Keratinocyte (primary cell): ENCODE measurements at places on chromosomes 16 and 17. TPM values are rescaled to one million over a fixed set of nuclear protein-coding genes. Genes with fewer than 3 reads are reported as not detected.
A peak's percentile ranks its signal among the peaks of the same experiment; 100 is the strongest.

The GP1BA gene
- polyA plus RNA-seq = not detected in 3 replicates

The ORC6 gene
- polyA plus RNA-seq = 9.3 to 21.9 TPM (median 16.6 TPM) in 3 replicates

The MYCBPAP gene
- 5.1 to 9.5 TPM (median 9.0 TPM) in 3 replicates for polyA plus RNA-seq

GRCh38 chr16:54336631-54337204, 50.1 kb upstream of the IRX3 start:
- H3K4me3 ChIP-seq = no peak overlapping the region
- H3K36me3 ChIP-seq = no peaks in the 10 kb centered on the region
- H3K4me1 ChIP-seq = peaks cover 3% of the 10 kb centered on the region
- no peak for DNase-seq

The TMEM238L gene
- 0.26 TPM in 1 of 3 replicates, not detected in the others for polyA plus RNA-seq

GRCh38 chr16:69479775-69480174, 55.4 kb downstream of the CYB5B start:
- H3K36me3 ChIP-seq = no peaks in the 10 kb centered on the region
- DNase-seq = peak; percentile 71
- H3K27me3 ChIP-seq = no peaks in the 10 kb centered on the region
- H3K27ac ChIP-seq = peak overlapping the region; percentile 74
- peaks cover 46% of the 10 kb centered on the region for H3K4me1 ChIP-seq

DNA sequence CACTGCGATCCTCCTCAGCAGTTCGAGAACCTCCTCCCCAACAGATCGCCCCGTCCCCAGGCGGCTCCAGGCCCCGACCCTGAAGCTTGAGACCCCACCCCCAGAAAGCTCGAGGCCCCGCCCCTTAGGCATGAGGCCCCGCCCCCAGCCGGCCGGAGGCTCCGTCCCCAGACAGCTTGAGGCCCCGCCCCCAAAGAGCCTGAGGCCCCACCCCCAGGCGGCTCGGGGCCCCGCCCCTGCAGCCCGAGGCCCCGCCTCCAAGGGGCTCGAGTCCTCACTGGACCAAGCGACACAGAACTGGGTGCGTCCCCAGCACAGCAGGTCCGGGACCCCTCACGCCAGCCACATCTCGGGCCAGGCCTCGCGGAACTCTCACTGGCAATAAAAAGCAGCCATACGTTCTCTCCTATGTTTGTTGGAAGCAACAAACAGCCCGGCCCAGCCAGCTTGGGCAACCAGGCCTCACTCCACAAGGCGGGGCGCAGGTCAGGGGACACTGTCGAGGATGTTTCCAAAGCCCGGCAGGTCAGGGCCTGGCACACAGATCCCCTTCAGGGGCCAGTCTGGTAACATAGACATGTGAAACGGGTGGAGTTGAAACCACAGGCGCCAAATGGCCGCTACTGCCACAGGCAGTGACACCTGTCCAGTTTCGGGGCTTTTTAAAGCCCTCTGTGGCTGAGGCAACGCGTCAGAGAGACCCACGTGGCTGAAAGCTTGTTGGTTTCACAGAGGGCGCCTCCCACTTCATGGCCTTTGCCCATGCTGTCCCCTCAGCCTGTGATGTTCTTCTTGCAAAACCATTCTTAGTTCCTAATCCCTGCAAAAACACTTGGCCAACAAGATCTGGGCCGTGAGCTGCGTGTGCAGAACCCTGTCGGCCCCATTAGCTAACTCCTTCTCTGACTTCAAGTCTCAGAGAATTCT, 224.2 kb downstream of the PARN start:
- no peak overlapping the region for H3K4me3 ChIP-seq
- DNase-seq = no peak
- H3K4me1 ChIP-seq = no peaks in the 10 kb centered on the region

The KRTAP4-4 gene
- polyA plus RNA-seq = not detected in 3 replicates

DNA sequence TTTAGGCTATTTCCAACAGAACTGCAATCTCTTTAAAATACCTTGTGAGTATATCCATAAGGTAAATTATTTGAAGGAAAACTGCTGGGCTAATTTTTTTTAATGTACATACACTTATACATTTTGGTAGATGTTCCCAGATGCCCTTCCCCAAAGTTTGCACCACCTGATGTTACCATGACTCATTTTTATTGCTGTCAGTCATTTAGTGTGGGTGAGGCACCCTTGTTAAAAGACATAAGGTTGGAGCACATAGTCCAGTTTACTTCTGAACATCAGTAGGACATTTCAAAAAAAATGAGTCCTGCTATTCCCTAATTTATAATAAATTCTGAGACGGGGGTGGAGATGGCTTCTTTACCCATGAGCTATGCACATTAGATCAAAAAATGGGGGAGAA, 138.6 kb downstream of the RBFOX1 start:
- no peak overlapping the region for H3K4me3 ChIP-seq
- H3K27me3 ChIP-seq = no peaks in the 10 kb centered on the region
- no peak for DNase-seq
- H3K27ac ChIP-seq = no peak overlapping the region
- no peaks in the 10 kb centered on the region for H3K4me1 ChIP-seq

The TPPP3 gene
- 0.37 to 0.96 TPM in 2 of 3 replicates, not detected in the other for polyA plus RNA-seq

- no peak for DNase-seq
- H3K27ac ChIP-seq = no peak overlapping the region
- no peaks in the 10 kb centered on the region for H3K36me3 ChIP-seq
- no peak overlapping the region for H3K4me3 ChIP-seq
These were observed 22.6 kb downstream of the LGALS3BP start for GRCh38 chr17:78957128-78957527.

GRCh38 chr17:72719578-72720493, 372.7 kb downstream of the SLC39A11 start:
- H3K4me1 ChIP-seq = peaks cover 30% of the 10 kb centered on the region
- H3K27ac ChIP-seq = no peak overlapping the region
- no peaks in the 10 kb centered on the region for H3K36me3 ChIP-seq

GRCh38 chr17:50611634-50612033, 23.0 kb upstream of the ABCC3 start:
- H3K27ac ChIP-seq = no peak overlapping the region
- DNase-seq = no peak
- H3K36me3 ChIP-seq = no peaks in the 10 kb centered on the region
- peaks cover 2% of the 10 kb centered on the region for H3K4me1 ChIP-seq
- peaks cover 18% of the 10 kb centered on the region for H3K27me3 ChIP-seq

DNA sequence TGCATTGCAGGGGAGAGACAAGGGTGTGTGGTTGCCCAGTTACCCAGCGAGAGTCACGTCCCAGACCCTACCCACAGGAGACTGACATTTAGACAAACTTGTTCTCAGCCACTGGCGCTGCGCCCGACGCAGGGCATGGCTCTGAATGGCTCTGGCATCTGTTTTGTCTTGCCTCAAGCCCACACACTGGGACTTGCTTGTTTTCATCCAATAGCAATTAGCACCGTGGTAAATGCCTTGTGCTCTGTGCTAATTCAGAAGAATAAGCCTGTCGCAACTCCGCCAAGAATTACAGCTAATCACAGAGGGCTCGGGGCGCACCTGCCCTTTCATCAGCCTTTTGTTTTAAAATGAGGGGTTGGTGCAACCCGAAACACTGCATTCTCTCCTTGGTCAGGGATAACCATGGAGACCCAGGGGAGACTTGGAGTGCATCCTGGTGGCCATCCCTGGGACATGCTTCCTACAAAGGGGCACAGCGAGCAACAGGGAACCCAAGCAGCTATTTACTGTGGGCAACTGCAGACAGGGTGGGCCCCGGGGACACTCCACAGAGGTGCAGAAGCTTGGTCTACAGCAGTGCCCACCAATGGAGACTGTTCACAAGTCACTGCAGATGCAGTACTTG, 220.6 kb upstream of the ZFHX3 start:
- H3K36me3 ChIP-seq = no peaks in the 10 kb centered on the region
- H3K27me3 ChIP-seq = no peaks in the 10 kb centered on the region
- H3K4me1 ChIP-seq = no peaks in the 10 kb centered on the region
- H3K4me3 ChIP-seq = no peak overlapping the region
- DNase-seq = no peak
- no peak overlapping the region for H3K27ac ChIP-seq

- no peaks in the 10 kb centered on the region for H3K36me3 ChIP-seq
- no peaks in the 10 kb centered on the region for H3K27me3 ChIP-seq
- no peaks in the 10 kb centered on the region for H3K4me1 ChIP-seq
- no peak overlapping the region for H3K27ac ChIP-seq
- no peak for DNase-seq
These were observed 26.0 kb downstream of the ERCC4 start for GRCh38 chr16:13945744-13946485.

DNA sequence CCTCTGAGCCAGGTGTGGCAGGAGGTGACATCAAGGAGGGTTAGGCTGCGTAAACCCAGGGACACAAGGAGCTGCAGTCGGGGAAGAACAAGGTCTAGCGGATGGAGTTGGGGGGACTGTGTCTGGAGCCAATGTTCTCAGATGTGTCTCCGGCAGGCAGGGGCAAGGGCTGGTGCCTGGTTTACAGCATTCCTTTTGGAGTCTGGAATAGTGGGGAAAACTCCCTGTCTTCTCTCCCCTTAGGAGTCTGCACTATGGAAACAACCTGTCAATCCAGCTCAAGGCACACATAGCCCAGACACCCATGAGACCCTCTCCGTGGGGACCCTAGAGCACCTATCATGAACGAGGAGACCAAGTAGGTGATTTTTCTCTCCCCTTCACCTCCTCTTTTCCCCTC, 27.5 kb downstream of the NLRC5 start:
- H3K27ac ChIP-seq = no peak overlapping the region
- no peak for DNase-seq
- H3K4me3 ChIP-seq = no peak overlapping the region
- H3K36me3 ChIP-seq = peaks cover 4% of the 10 kb centered on the region
- H3K27me3 ChIP-seq = no peaks in the 10 kb centered on the region
- H3K4me1 ChIP-seq = peaks cover 3% of the 10 kb centered on the region

DNA sequence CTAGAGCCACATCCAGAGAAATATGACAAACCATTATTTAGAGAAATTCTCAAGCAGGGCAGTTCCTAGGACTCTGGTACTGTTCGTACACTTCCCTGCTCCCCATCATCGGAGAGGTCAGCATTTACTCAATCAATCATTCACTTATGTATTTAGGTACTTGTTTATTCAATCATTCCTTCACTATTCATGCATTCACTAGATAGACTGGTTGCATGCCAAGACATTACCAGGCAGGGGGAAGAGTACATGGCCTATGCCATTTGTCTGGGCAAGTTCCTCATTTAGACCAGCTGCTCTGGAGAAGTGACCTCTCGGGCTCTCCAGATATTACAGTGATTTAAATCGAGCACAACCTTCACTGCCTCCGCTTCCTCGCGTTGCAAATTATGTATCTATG, 603.4 kb downstream of the KCNJ2 start:
- no peaks in the 10 kb centered on the region for H3K4me1 ChIP-seq
- no peaks in the 10 kb centered on the region for H3K36me3 ChIP-seq
- no peak for DNase-seq

The NHLRC4 gene
- 0.09 to 0.22 TPM (median 0.10 TPM) in 3 replicates for polyA plus RNA-seq

The FOXJ1 gene
- 0.01 to 0.03 TPM (median 0.02 TPM) in 3 replicates for polyA plus RNA-seq

The B4GALNT2 gene
- 0.01 to 0.32 TPM (median 0.08 TPM) in 3 replicates for polyA plus RNA-seq

- H3K4me1 ChIP-seq = peaks cover 21% of the 10 kb centered on the region
- H3K4me3 ChIP-seq = peak overlapping the region; percentile 74
- peak overlapping the region; percentile 99 for H3K27ac ChIP-seq
These were observed 1.1 kb upstream of the UBE2I start for GRCh38 chr16:1308036-1308976.

DNA sequence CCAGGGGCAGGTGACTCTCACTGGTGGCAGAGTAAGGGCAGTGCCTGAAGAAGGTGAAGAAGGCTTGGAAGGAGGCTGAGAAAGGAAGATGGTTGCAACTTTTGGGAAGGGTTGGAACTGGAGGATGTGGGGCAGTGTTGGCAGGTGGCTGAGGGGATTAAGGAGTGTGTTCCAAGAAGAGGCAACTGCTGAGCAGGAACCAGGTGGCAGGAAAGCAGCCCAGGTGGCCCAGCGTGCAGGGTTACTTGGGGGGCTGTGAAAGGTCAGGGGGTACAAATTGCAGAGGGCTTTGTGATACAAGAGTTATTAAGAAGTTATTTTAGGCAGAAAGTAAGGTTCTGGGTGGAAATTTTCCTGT, 28.6 kb downstream of the WSCD1 start:
- no peaks in the 10 kb centered on the region for H3K36me3 ChIP-seq
- H3K4me3 ChIP-seq = no peak overlapping the region

GRCh38 chr17:81064678-81065475, 29.9 kb downstream of the BAIAP2 start:
- peak overlapping the region; percentile 56 for H3K27ac ChIP-seq
- H3K36me3 ChIP-seq = peaks cover 63% of the 10 kb centered on the region
- H3K27me3 ChIP-seq = no peaks in the 10 kb centered on the region
- no peak overlapping the region for H3K4me3 ChIP-seq

The TBC1D3L gene
- polyA plus RNA-seq = 4.6 to 11.1 TPM (median 7.0 TPM) in 3 replicates

DNA sequence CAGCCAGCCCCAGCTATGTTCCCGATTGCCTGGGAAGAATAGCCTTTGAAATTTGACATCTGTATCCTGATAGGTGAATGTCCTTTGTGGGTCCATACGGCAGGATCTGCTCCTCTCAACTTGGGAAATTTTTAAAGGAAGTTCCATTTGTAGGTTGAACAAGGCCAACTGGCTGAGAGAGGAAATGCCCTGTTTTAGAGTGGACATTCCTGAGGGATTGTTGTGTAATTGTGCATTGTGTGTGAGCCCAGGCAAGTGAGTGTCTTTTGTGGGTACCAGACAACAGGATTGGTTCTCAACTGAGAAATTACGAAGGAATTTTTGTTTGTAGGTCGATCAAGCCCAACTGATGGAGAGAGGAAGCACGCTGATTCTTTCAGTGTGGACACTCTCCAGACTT, 2.6 kb upstream of the CPHXL2 start:
- no peak for DNase-seq
- H3K27ac ChIP-seq = no peak overlapping the region
- no peak overlapping the region for H3K4me3 ChIP-seq
- H3K4me1 ChIP-seq = no peaks in the 10 kb centered on the region
- no peaks in the 10 kb centered on the region for H3K36me3 ChIP-seq
- no peaks in the 10 kb centered on the region for H3K27me3 ChIP-seq

The ERBB2 gene
- polyA plus RNA-seq = 21.4 to 35.8 TPM (median 26.9 TPM) in 3 replicates

GRCh38 chr17:81483085-81483861, 29.3 kb downstream of the ACTG1 start:
- H3K27me3 ChIP-seq = peaks cover 23% of the 10 kb centered on the region
- H3K4me1 ChIP-seq = peaks cover 4% of the 10 kb centered on the region
- no peak overlapping the region for H3K4me3 ChIP-seq
- H3K36me3 ChIP-seq = no peaks in the 10 kb centered on the region

- H3K4me1 ChIP-seq = no peaks in the 10 kb centered on the region
- H3K4me3 ChIP-seq = no peak overlapping the region
- H3K36me3 ChIP-seq = no peaks in the 10 kb centered on the region
- DNase-seq = no peak
- no peak overlapping the region for H3K27ac ChIP-seq
- peaks cover 15% of the 10 kb centered on the region for H3K27me3 ChIP-seq
These were observed 5.5 kb downstream of the SLC13A2 start for GRCh38 chr17:28478712-28479615.

DNA sequence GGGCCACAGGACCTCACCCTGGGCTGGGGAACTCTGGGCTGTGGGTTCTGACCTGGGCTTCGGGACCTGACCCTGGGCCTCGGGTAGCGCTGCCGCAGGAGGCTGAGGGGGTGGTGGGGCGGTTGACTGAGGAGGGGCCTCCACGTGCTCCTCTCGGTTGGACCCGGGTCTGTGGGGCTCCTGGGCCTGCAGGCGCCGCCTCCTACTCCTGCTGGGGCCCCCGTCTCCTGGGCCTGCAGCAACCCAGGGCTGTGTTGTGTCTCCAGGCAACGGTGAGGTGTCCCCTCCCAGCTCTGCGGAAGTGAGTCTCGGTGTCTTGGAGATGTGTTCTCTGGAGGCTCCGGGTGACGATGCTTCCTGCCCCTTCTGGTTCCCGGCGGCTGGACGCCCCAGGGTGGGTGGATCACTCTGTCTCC, 41.5 kb upstream of the GNG13 start:
- H3K36me3 ChIP-seq = no peaks in the 10 kb centered on the region
- DNase-seq = no peak
- no peak overlapping the region for H3K27ac ChIP-seq
- no peak overlapping the region for H3K4me3 ChIP-seq
- no peaks in the 10 kb centered on the region for H3K4me1 ChIP-seq
